ENCODE measurements at places on chromosomes 12 and 14.

- no peak for DNase-seq
Measured at GRCh38 chr14:22052795-22053194, 379.2 kb upstream of the OR4E1 start.

GRCh38 chr14:66701813-66702212 is 193.9 kb downstream of the GPHN start:
- no peak for DNase-seq

GRCh38 chr12:9786726-9787717 is 26.3 kb upstream of the CD69 start:
- no peak for DNase-seq

- DNase-seq = peak; percentile 84
Measured at GRCh38 chr14:96403409-96403808, 11.5 kb downstream of the AK7 start.

- no peak for DNase-seq
Measured at GRCh38 chr14:69904246-69904645, 25.0 kb downstream of the SMOC1 start.

DNA sequence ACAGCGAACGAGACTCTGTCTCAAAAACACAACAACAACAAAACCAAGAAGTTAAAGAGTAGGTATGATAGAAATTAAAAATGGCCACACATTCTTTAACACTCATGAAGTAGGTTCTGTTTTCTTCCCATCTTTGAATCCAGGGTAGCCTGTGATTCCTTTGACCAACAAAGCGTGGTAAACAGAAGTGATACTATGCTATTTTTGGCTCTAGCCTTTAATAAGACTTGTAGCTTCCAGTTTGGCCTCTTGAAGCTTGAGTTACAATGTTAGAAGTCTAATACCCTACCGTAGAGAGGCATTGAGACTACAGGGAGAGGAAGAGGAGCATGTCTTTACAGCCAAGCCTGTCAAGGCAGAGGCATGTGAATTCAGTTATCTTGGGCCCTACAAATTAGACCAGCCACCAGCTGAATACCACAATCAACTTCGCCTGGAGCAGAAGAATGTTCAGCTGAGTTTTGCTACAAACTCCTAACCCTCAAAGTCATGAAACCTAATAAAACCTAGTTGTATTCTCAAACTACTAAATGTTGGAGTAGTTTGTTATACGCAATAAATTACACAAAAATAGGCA is 4.9 kb upstream of the NEMF start:
- DNase-seq = no peak

DNA sequence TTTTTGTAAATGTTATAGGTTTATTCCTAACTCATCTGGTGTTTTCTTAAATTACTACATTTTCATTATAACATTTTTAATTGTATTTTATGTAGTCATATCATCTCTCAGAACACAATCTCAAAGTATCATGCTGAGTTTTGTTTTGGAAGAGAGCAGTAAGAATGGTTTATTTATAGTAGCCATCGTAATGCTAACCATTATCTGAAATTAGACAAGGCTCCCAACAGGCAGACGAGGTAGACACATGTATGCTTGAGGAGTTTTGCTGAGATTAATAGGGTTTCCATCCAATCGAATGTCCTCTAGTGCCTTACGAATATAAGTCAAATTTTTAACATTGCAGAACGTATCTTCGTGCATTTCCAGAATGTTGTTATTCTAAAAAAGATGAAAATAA is 9.0 kb upstream of the CCER1 start:
- DNase-seq = no peak

DNA sequence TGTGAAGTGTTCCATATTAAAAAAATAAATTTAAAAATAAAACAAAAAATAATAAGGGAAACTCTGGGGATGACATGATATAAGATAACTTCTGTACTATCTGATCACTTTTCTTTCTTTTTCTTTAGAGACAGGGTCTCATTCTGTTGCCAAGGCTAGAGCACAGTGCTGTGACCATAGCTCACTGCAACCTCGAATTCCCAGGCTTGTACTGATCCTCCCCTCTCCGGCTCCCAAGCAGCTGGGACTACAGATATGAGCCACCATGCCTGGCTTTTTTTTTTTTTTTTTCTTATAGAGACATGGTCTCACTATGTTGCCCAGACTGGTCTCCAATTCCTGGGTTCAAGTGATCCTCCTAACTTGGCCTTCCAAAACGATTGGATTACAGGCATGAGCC is 10.4 kb upstream of the MIPOL1 start:
- no peak for DNase-seq

DNA sequence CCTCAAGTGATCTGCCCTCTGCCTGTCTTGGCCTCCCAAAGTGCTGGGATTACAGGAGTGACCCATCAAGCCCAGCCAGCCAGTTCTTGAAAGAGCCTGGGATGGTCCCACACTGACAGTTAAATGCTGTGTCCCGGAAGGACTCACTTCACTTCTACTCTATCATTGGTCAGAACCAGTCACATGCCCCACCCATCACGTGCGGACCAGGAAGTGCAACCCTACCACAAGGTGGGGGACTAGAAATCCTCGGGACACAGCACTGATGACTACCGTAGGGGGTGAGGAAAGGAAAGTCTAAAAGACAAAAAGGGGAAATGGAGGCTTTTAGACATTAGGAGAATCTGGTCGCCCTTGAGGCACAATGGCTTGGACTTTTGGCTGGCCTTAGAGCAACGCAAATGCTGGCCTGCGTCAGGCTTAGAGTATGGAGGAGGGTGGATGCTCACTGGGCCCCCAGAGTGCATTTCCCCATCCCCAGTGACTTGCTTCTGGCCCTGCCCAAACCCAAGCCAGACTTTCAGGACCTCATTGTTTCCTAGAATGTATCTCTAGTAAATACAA is 207.7 kb downstream of the TTC8 start:
- no peak for DNase-seq
